ENCODE measurements at places on chromosomes 13 and 19.

DNA sequence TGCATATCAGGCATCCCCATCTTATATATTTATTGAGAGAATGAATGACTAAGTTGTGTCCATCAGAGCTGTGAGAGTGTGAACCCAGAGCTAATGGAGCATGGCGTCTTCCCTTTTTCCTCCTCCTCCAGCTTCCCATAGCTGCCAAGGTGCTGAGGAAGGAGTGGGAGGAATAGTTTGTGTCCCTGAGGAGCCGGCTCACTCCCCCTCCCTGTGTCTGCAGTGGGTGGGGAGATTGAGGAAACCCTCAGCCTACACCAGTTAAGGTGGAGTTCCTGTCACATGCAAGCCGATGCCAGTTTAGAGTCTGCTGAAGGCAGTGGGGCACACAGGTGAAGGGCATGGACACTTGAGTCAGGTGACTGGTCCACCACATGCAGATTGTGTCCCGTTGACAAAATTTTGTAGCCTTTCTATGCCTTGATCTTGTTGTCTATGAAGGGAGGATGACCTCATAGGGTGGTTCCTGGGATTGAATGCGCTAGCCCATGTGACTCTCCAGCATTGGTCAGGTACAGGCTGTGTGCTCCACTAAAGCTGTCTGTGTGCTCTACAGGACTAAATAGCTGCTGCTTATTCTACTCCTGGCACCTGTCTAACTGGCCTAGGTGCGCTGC is 47.6 kb upstream of the GPI start:
- DNase-seq = no peak

GRCh38 chr19:19591133-19591825 is 27.2 kb downstream of the PBX4 start:
- peak; percentile 73 for DNase-seq

DNA sequence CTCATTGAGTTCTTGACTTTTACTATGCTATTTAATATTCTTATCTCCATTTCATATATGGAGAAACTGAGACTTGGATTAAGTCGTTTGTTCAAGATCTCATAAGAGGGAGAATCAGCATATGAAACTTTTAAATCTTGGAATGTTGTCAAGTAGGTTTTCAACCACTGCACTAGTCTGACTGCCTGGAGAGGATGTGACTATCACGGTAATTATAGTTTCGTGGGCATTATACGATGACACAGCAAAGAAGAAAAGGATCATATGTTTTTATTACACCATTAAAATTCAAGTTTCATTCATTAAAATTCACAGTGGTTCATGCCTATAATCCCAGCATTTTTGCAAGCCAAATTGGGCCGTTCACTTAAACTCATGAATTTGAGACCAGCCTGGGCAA is 555.2 kb downstream of the SLITRK1 start:
- DNase-seq = no peak

- no peak for DNase-seq
Observed at GRCh38 chr19:5062799-5063198, 93.9 kb downstream of the KDM4B start.

DNA sequence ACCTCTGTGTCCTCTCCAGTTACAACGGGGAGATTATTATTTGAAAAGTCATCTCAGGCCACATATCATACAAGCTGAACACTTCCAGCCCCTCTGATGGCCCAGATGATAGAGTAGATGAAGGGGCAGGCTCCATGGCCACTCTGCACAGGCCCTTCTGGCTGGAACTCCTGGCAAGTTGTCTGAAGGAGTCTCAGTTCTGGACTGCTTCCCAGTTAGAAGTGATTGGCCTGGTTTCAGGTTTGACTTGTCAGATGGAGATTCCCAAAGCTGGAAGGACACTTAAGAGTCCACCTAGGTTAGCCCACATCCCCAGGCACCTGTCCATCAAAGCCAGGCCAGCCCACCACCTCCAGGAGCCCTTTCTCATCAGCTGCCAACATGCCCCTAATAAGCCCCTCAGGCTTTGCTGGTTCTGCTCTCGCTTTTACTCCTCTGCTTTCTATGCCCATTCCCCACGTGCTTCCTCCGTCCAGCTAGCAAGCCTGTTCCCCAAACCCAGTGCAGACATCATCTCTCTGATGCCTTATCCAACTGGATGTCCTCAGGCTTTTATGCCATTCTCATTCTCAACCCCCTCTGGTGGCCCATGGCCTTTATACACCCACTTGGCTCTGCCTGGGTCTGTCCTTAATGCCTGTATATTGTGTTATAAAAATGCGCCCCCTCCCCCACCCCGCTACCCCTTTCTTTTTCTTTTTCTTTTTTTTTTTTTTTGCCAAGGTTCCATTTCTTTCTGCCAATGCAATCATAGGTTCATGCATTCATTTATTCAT is 56.5 kb downstream of the HSPH1 start:
- no peak for DNase-seq

- DNase-seq = no peak
Observed at GRCh38 chr13:114122591-114123211, 9.7 kb downstream of the RASA3 start.

DNA sequence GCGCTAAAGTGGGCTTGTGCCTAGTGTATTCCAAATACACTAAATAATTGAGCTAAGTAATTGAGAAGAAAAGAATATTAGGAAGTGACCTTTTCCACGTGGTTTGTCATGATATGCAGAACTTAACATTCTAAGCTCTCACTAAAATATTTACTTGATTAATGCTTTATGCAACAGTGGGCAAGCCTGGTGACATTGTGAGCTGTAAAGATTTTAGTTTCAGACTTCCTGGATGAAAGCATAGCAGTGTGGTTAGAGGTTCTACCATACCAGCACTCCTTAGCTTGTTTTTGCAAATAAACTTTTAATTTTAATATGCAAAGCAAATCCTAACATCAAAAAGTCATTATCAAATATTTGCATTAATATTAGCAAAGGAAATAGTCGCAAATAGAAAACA is 1065.1 kb upstream of the SPRY2 start:
- DNase-seq = no peak

- DNase-seq = no peak
Observed at GRCh38 chr13:58134012-58134411, 502.5 kb downstream of the PCDH17 start.

- no peak for DNase-seq
Observed at GRCh38 chr13:28490061-28490460, 4.9 kb downstream of the FLT1 start.

- DNase-seq = peak; percentile 56
Observed at GRCh38 chr19:12733369-12734214, 892 bp downstream of the TRIR start.

- peak; percentile 51 for DNase-seq
Observed at GRCh38 chr19:21482863-21483276, 22.5 kb upstream of the ZNF429 start.

- DNase-seq = no peak
Observed at GRCh38 chr13:74171641-74172040, 37.4 kb upstream of the KLF12 start.

GRCh38 chr19:38736036-38736412 is 8.2 kb downstream of the CAPN12 start:
- peak; percentile 71 for DNase-seq

DNA sequence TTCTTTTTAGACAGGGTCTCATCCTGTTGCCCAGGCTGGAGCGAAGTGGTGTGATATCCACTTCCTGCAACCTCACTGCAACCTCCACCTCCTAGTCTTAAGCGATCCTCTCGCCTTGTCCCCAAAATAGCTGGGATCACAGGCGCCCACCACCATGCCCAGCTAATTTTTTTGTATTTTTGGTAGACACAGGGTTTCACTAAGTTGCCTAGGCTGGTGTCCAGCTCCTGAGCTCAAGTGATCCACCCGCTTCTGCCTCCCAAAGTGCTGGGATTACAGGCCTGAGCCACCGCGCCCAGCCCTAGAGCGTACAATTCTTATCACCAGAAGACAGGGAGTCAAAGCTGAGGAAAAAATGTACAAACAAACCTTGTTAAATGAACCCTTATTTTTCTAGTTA is 4.5 kb upstream of the ELOF1 start:
- DNase-seq = no peak

- DNase-seq = no peak
Observed at GRCh38 chr13:113782472-113782871, 23.4 kb downstream of the TMEM255B start.

DNA sequence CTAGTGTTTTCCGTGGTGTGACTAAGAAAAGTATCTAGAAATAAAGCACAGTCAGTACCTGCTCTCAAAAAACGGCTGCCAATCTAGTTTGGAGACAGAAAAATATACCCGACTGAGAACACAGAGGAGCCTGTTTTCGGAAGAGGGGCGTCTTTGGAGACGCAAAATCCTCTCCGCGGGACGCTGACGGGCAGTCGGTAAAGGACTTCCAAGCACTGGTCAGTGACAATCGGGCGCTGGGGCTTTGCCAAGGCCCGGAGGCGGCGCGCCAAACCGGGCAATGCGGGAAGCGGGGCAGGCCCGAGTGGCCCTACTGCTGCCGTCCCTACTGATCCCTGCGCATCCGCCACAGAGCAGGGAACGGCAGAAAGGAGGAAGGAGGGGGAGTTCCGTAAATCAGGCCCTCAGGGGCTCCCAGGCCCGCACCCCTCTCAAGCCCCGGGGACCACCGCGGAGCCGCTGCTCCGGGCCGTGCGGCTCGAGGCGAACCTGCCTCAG is 588 bp upstream of the DPY19L3 start:
- no peak for DNase-seq

DNA sequence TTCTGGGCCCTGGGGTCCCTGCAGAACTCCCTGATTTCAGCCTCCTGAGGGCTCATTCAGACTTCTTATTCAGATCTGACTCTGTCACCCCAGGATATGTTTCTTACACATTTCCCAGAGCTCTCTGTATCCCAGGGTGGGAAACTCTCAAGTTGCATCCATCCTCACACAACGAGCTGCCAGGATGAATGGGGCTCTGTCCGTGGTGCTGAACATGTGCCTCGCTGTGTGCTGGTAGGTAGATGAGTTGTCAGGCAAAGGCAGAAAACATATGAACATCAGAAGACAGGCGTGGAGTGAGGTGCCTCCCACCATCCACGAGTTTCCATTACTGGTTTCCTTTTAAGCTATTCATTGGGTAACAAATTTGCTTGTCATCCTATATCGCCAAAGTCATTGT is 11.4 kb upstream of the IGFL1 start:
- DNase-seq = no peak

GRCh38 chr19:13669780-13670355 is 94.5 kb upstream of the MRI1 start:
- no peak for DNase-seq

DNA sequence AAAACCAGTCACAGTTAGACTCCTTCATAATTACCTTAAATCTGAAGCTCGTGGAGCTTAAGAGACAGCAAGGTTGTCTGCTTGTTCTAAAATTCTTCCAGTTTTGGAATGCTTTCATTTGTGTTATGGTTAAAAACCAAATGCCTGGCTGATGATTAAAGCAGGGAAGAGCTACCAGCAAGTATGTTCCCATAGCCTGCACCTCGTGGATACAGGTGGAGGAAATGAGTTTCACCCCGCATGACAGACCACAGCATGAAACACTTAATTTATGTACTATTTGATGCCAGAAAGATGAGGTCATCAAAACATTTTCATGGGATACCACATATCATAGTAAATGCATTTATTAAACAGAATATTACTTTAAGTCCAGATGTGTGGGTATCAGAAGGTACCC is 416 bp upstream of the DOCK9 start:
- no peak for DNase-seq

- no peak for DNase-seq
Observed at GRCh38 chr19:1026783-1027649, 608 bp downstream of the CNN2 start.

DNA sequence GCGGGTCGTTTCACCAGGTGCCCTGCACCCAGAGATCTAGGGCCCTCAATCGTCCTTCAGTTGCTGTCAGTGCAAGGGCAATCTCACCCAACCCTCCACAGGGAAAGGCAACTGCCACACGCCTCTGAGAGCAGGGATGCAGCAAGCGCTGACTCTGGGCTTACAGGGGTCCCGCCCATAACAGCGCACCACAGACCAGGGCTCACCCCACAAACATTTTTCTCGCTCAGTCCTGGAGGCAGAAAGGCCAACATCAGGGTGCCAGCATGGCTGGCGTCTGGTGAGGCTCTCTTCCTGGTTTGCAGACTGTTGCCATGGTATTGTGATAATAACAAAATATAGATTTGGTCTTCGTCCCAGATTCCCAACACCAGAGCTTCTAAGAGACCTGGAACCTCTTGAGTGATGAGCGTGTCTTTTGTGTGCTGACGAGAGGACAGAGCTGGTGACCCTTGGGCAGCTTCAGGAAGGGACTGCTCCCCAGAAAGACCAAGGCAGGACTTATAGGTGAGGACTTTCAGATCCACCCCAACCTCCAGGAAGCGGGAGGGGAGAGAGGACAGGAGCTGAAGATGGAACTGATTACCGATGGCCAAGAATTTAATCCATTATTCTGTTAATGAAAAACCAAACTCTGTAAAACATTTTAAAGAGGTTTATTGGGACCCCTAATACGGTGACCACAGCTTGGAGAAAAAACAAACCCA is 51.3 kb downstream of the C13orf46 start:
- no peak for DNase-seq

- peak; percentile 16 for DNase-seq
Observed at GRCh38 chr13:74575729-74576125, 441.5 kb upstream of the KLF12 start.

DNA sequence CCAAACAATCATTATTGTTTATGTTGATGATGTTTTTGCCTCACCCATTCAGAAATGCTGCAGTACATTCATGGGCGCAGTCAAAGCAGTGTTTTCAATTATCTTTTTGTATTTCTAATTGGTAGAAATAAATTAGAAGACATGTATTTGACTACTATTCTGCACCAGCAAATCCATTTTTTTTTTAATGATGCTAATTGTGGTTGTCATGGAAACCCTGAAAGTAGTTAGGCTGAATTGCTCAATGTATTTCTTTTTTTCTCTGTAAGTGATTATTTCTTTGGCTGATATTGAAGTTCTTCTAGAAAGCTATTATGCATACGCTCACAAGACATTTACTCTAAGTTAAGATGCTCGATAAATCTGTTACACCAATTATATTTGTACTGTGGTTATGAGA is 101.2 kb downstream of the RFC3 start:
- no peak for DNase-seq

DNA sequence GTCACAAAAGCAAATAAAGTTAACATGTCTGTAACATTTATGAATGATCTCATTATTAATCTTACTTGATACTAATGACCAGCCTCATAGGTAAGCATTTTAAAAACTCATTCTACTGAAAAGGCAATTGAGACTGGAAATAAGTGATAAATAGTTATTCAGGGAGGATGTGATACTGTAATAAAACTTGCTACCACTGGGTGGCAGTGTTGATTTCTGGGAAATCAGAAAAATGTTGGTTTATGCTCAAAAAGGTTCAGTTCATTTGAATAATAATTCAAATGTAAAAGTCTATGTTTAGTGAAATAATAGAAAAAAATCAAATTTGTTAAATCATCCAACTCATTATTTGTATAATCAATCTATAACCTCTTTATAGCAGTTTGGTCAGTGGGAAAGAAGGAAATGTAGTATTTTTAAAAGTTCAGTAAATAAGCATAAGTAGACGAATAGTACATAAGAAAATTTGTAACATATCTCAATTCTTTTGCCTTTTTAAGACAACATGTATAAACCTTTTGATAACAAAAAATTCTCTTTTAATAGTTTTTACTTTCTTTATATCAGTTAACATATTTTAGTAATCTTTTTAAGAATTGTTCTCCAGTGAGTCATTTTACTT is 9.6 kb downstream of the ABHD13 start:
- peak; percentile 54 for DNase-seq

Measured in activated CD4-positive, alpha-beta T cell treated with anti-CD3 and anti-CD28 coated beads for 4 hours (primary cell).